ENCODE measurements at places on chromosomes 1 and 21.

GRCh38 chr1:231753313-231753712 is 126.7 kb downstream of the DISC1 start:
- DNase-seq, result no peak

GRCh38 chr1:30484668-30485067 is 238.7 kb downstream of the MATN1 start:
- DNase-seq, result no peak

DNA sequence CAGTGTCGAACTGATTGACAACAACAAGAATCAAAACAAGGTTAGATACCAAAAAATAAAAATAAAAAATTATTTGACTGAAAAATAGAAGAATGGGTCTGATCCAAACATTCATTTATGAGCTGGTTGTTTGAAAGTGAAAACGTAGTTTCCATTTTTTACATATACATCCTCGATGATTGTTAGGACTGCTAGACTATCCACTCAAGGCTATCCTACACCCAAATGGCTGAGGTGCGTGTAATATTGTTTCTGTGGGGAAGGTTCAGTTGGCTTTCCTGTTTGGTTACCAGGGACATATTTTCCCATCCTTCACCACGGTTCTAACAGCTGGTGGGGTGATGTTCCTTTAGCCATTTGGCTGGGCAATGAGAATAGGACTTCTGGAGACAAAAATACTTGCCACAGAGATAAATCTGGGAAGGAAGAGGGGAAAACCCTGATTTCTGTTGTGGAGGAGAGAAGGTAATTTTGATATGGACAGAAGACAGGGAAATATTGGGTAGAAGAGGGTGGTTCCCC is 66.3 kb downstream of the MAP3K7CL start:
- no peak for DNase-seq

DNA sequence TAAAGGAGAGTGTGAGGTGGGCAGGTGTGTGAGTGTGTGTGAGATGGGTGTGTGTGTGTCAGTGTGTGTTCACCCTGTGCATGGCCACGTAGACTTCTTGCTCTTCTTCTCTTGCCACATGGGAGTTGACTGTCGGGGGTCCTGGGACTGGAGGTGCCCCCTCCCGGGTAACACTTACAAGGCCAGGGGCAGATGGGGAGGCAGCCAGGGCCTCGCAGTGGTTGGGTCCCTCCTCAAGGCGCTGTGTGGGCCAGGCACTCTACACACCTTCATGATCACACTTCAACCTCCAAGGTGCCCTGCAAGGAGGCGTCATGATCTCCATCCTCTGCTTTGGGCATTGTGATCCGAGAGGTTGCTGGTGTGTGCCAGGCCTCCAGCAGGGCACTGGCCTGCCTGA is 2.3 kb downstream of the PLA2G2F start:
- DNase-seq, result no peak

- DNase-seq, result no peak
Measured at GRCh38 chr1:153789478-153790034, 14.3 kb downstream of the SLC27A3 start.

GRCh38 chr1:119603695-119604094 is 44.4 kb downstream of the ZNF697 start:
- no peak for DNase-seq

DNA sequence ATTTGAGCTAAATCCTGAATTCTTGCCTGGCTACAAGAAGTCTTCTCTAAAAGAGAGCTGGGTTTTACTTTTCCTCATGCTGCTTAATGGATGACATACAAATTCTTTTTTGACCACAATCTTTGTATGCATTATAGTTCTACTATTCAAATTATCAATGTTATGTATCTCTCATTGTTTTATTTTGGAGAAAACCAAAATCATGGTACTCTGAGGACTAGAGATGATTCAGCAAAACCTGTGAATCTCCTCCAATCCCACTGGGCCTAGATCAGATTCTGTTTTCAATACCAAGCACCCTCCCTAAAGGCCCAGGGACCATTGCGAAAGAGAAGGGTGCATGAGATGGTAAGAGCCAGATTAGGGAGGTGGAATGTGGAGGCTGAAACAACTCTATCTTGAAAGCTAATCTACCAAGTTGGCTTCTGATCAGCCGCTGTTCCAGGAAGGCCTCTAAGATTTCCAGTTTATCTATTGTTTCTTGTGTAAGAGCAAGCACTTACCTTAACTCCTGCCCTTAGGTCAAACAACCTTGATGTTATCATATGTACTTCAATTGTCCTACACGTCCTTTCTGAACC is 547.2 kb downstream of the PLPP3 start:
- DNase-seq, result no peak

DNA sequence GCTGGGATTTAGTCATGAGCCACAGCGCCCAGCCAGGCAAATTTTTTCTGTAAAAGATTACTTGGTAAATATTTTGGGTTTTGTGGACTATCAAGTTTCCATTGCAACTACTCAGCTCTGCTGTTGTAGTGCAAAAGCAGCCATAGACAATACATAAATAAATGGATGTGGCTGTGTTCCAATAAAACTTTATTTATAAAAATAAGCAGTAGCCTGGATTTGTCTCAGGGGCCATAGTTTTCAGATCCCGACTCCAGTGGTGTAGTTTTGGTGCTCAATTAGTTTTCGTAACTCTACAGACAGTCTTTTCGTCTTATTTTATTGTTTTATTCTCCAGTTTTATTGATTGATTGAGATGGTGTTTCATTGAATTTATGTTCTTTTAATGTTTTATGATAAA is 80.1 kb upstream of the IVNS1ABP start:
- no peak for DNase-seq

- no peak for DNase-seq
Measured at GRCh38 chr1:73096841-73097240, 814.5 kb upstream of the NEGR1 start.

GRCh38 chr1:92465256-92465647 is 21.5 kb downstream of the GFI1 start:
- no peak for DNase-seq

- DNase-seq, result peak; percentile 62
Measured at GRCh38 chr1:26788836-26789611, 1.3 kb downstream of the PIGV start.

DNA sequence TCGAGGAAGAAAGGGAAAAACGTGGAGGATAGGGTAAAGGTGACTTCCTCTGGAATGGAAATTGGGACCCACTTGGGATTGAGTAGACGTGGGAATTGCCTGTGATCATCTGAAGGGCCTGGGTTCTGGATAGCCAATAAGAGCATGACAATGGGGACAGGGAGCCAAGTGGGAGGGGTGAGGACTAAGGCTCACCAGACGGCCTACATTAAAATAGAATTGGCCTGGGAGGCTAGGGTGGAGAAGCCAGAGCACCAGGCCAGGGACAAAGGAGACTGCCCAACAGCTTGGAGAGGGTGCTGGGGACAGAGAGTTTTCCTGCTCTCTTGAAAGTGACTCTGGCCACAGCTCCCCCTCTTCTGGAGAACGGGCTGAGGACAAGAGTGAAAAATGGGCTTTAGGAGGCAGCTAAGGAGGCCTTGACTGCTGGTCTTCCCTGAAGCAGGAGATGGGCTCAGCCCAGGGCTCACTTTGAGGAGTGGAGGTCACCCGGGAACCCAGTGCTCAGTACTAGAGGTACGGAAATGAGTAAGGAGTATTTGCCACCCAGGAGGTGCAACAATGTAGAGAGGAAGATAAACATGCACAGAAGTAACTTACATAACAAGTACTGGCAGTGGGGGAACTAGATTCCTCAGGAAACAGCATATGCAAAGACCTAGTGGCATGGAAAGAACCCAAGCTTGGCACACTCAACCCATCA is 18.8 kb downstream of the INKA2 start:
- no peak for DNase-seq

- peak; percentile 87 for DNase-seq
Measured at GRCh38 chr1:107750364-107750959, 214.5 kb downstream of the VAV3 start.

DNA sequence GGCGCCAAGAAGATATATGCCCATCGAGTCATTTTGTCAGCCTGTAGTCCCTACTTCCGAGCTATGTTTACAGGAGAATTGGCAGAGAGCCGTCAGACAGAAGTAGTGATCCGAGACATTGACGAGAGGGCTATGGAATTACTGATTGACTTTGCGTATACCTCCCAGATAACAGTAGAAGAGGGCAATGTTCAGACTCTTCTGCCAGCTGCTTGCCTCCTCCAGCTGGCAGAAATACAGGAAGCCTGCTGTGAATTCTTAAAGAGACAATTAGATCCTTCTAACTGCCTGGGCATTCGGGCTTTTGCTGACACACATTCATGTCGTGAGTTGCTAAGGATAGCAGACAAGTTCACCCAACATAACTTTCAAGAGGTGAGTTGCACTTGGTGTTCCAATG is 19.1 kb downstream of the KLHL20 start:
- no peak for DNase-seq

GRCh38 chr21:45453308-45453950 is 48.5 kb downstream of the COL18A1 start:
- no peak for DNase-seq

DNA sequence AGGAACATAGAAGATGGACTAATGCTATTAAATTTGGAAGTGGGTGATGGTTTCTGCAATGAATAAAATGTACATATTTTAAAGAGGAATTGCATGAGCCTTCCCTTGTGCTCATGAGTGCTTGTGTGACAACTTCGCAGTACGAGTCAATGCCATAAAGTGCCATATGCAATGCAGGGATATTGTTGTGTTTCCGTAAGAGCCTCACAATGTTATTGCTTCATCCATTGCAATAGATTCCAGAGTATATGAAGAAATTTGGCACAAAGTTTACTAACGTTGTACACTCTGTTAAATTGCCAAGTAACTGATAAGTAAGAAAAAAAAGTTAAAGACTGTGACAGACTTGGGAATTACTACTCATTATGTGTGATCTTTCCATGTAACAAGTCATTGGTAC is 22.3 kb downstream of the BTG3 start:
- DNase-seq, result no peak

DNA sequence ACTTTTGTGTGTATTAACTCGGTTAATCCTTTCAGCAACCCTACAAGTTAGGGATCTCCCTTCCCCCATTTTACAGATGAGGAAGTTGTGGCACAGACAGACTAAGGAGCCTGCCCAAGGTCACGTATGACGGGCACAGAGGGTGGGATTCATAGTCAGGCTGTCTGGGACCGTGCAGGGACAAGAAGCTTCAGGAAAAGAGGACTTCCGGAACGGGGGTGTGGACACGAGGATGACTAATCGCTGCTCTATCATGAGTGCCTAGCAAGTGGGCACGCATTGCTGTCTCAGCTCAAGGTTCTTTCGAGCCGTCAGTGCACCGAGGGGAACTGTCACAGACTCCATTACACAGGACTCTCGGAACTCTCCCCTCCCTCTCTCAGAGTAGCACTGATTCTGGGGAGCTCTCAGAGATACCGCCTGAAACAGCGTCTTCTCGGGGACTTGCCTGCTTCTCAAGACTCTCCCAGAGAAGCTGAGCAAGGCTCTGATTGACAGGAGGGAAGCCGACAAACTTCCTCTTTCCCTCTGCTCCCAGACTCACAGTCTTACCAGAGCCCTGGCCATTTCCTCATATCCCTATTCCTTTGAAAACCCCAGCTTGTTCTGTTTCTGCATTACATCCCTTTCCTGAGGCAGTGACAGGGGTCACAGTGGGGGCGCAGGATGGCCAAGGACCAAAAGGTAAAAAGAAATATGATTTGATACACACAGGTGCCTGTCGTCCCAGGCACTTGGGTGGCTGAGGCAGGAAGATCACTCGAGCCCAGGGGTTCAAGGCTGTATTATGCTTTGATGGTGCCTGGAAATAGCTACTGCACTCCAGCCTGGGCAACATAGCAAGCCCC is 14.4 kb downstream of the FHAD1 start:
- no peak for DNase-seq

GRCh38 chr1:200873671-200874397 is 1.1 kb downstream of the GPR25 start:
- DNase-seq, result no peak

GRCh38 chr1:218219460-218219859 is 65.6 kb upstream of the RRP15 start:
- DNase-seq, result no peak

DNA sequence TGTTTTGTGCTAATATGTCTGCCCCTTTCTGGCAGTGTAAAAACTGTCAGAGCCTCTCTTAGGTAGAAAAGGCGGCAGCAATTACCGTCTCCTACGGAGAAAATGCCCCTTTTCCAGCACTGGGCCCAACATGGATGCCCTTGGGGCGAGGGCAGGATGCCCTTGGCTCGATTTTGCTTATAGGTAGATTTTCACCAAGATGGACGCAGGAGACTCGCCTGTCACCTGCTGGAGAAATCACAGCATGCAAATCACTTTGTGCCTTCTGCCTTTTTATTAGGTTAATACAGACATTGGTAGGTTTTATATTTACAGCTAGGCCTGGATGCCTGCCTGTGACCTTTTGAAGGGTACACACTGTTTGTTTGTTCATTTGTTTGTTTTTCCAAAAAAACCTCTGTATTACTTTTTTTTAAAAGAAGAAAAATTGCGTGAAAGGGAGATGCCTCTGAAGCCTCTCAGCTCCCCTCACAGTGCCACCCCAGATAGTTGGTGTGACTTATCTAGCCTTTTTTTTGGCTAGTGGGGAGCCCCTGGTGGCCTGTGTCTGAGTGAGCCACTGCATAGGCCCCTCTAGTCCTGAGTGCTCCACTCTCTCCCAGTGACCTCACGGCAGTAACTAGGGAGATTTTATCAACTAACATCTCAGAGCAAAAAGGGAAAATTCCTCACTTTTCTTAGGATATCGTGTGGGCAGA is 2.5 kb downstream of the ATP1B1 start:
- DNase-seq, result no peak

DNA sequence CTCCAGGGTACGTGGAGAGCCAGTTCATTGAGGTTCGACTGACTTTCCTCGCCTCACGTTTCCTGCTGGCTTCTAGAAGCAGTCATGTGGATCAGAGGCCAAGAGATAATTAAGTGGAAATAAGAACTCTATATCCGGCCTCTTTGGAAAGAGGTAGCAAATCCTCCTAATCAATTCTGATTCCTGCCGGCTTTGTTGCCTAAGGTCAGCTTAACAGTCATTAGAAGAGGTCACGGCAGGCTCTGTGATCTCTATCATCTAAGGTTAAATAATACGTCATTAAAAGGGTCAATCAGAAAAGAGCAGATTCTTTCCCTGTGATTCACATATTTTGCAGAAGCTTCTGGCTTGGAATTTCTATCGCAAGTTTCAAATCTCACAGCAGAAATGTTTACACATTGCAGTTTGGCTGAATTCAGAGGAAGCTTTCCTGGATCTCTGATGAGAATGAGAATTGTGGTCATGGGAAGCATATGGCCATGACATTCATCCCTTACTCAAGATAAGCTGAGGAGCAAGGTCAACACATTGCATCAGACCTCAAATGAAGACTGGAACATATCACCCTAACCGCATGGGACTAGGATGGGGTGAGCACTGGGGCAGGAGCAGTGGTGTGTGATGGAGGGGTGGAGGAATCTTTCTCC is 189.4 kb downstream of the PBX1 start:
- no peak for DNase-seq

GRCh38 chr1:102252731-102253505 is 256.2 kb upstream of the OLFM3 start:
- DNase-seq, result no peak

GRCh38 chr1:48216313-48216712 is 6.2 kb upstream of the SLC5A9 start:
- DNase-seq, result no peak

- DNase-seq, result no peak
Measured at GRCh38 chr21:18403735-18404450, at the start of gene TMPRSS15. TMPRSS15 (minus strand) TSS chr21:18403785; CDS start chr21:18403622, 163 bp downstream.

All from SK-N-MC (cell line).